Panc1 (cell line): ENCODE measurements at places on chromosomes 7 and 10.

- peaks cover 6% of the 10 kb centered on the region; the same call in 1 of the 2 replicates for H3K4me1 ChIP-seq
- no peak overlapping the region for H3K27ac ChIP-seq
- H3K36me3 ChIP-seq = no peaks in the 10 kb centered on the region
- no peaks in the 10 kb centered on the region for H3K27me3 ChIP-seq
Measured at GRCh38 chr7:38186593-38187314, 8.7 kb downstream of the STARD3NL start.

- H3K27me3 ChIP-seq = no peaks in the 10 kb centered on the region
- no peaks in the 10 kb centered on the region for H3K4me1 ChIP-seq
- no peak overlapping the region for H3K27ac ChIP-seq
- no peak for DNase-seq
- no peaks in the 10 kb centered on the region for H3K36me3 ChIP-seq
Measured at GRCh38 chr7:103859709-103860108, 129.7 kb downstream of the RELN start.

DNA sequence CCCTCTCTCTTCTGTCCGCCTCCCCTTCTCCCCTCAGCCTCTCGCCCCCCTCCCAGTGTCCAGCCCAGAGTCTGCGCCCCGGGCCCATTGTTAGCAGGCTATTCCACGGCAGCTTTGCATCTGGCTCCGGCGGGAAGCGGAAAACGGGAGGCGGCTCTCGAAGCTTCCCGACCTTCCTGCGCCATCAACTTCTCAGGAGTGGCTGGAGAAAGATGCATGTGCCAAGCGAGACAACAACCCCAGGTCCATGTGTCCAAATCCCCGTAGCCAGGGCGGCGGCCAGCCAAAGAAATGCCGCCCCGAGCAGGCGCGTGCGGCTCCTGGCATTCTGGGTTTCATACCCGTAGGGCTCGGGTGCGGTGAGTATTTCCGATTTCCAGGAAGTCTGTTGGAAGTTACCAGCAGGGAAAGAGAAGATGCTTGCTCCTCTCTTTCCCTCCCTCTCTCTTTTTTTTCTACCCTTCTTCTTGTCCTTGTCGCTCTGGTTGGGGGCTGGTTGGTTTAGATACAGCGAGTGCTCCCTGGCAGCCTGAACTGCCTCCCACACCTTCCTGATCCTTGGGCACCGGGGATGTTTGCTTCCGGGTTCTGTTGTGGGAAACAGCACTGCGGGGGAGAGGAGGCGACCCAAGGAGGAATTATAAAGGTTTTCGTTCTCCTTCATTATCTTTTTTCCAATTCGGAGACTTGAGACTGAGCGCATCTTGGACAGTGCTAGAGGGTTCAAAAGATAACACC, 1.2 kb upstream of the HOXA2 start:
- H3K36me3 ChIP-seq = peaks cover 10% of the 10 kb centered on the region; the same call in 1 of the 2 replicates
- H3K27me3 ChIP-seq = no peaks in the 10 kb centered on the region
- H3K4me3 ChIP-seq = peak overlapping the region; percentile 52
- DNase-seq = no peak

- DNase-seq = no peak
- no peaks in the 10 kb centered on the region for H3K27me3 ChIP-seq
- peak overlapping the region; percentile 98 for H3K27ac ChIP-seq
- peak overlapping the region; percentile 31 for H3K4me3 ChIP-seq
- H3K36me3 ChIP-seq = no peaks in the 10 kb centered on the region
- peaks cover 48% of the 10 kb centered on the region for H3K4me1 ChIP-seq
Measured at GRCh38 chr10:89283025-89283935, 18.6 kb upstream of the IFIT2 start.

DNA sequence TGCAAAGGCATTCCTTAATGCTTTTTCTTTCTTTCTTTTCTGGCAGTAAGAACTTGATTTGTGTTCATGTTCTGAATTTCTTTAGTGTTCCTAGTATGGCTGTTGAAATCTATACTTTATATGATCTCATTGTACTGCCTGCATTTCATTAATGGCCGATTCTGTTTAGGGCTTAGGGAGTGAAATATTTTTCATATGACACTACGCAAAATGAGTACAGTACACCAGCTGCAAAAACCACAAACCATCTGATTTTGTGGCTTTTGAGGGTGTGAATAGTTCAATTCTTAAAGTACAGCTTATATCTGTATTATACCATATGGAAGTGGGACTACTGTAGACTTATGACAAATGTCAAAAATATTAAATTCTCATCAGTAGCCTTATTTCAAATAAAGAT, 69.1 kb upstream of the FOXP2 start:
- no peaks in the 10 kb centered on the region for H3K27me3 ChIP-seq
- no peaks in the 10 kb centered on the region for H3K4me1 ChIP-seq
- DNase-seq = no peak
- no peak overlapping the region for H3K27ac ChIP-seq
